Activated CD8-positive, alpha-beta memory T cell treated with anti-CD3 and anti-CD28 coated beads, Interleukin-2, amount 10 ng/mL, durations not matched to agents 7 days and 5 days (primary cell): ENCODE measurements at places on chromosomes 11 and 22. TPM values are rescaled to one million over a fixed set of nuclear protein-coding genes. Genes with fewer than 3 reads are reported as not detected.
A peak's percentile ranks its signal among the peaks of the same experiment; 100 is the strongest.

USP2 gene
- total RNA-seq = 0.76 TPM

OAF gene
- total RNA-seq = 6.5 TPM

FADS1 gene
- total RNA-seq = 35.4 TPM

RAB39A gene
- total RNA-seq = 0.59 TPM

DNA sequence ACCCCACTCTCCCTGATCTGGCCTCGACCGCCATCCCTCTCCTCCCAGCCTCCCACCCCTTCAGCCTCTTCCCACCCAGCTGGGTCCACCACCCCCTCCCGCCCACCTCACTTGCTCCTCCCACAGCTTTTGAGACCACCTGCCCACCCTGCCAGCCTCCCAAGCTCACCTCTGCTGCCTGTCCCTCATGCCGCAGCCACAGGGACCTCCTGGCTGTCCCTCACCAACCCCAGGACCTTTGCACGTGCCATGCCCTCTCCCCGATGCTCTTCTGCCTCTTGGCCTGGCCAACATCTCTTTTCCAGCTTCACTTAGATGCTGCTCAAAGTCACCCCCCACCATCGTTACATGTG, 6.5 kb downstream of the PNPLA5 start:
- no peak for DNase-seq
- peaks cover 11% of the 10 kb centered on the region for H3K4me1 ChIP-seq
- H3K27ac ChIP-seq = no peak overlapping the region

- H3K4me3 ChIP-seq = no peak overlapping the region
- no peaks in the 10 kb centered on the region for H3K27me3 ChIP-seq
- H3K36me3 ChIP-seq = peaks cover 7% of the 10 kb centered on the region
- H3K27ac ChIP-seq = no peak overlapping the region
Measured at GRCh38 chr11:72379384-72380131, 54.8 kb downstream of the CLPB start.

GRCh38 chr22:41447435-41448188, 1.0 kb upstream of the TOB2 start:
- H3K4me1 ChIP-seq = peaks cover 19% of the 10 kb centered on the region
- no peaks in the 10 kb centered on the region for H3K27me3 ChIP-seq
- peaks cover 9% of the 10 kb centered on the region for H3K36me3 ChIP-seq
- peak overlapping the region; percentile 96 for H3K4me3 ChIP-seq
- DNase-seq = peak; percentile 74

- H3K4me3 ChIP-seq = no peak overlapping the region
- peaks cover 26% of the 10 kb centered on the region for H3K4me1 ChIP-seq
- H3K27ac ChIP-seq = no peak overlapping the region
- DNase-seq = no peak
Measured at GRCh38 chr22:23014250-23014649, 56.1 kb upstream of the GNAZ start.

- no peak overlapping the region for H3K27ac ChIP-seq
- no peak for DNase-seq
- peaks cover 22% of the 10 kb centered on the region for H3K36me3 ChIP-seq
Measured at GRCh38 chr11:10042699-10043098, 251.3 kb downstream of the SBF2 start.

GRCh38 chr22:17580441-17581031, 17.2 kb downstream of the SLC25A18 start:
- no peaks in the 10 kb centered on the region for H3K36me3 ChIP-seq
- no peak overlapping the region for H3K4me3 ChIP-seq
- no peaks in the 10 kb centered on the region for H3K4me1 ChIP-seq
- DNase-seq = no peak
- H3K27ac ChIP-seq = no peak overlapping the region

- DNase-seq = no peak
- no peaks in the 10 kb centered on the region for H3K36me3 ChIP-seq
- H3K27me3 ChIP-seq = no peaks in the 10 kb centered on the region
- no peaks in the 10 kb centered on the region for H3K4me1 ChIP-seq
- no peak overlapping the region for H3K4me3 ChIP-seq
- H3K27ac ChIP-seq = no peak overlapping the region
Measured at GRCh38 chr11:101482556-101483124, 101.2 kb downstream of the TRPC6 start.
